ENCODE measurements at places on chromosomes 2 and 18.

DNA sequence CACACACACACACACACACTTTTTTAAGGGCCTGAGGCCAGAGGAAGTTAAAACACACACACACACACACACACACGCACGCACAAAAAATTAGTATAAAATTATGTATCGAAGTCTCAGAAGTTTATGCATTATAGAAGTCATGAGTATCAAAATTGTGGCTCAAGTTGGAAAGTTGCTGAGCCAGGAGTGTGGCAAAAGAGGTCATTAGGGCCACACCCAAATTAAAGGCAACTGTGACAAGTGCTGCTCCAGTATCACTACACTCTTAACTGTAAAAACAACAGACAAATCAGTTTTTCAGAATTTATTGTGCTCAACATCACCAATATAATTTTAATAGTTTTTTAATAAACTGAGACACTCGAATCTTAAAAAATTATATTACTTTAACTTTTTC lies 36.9 kb downstream of the YWHAQ start:
- DNase-seq = no peak

DNA sequence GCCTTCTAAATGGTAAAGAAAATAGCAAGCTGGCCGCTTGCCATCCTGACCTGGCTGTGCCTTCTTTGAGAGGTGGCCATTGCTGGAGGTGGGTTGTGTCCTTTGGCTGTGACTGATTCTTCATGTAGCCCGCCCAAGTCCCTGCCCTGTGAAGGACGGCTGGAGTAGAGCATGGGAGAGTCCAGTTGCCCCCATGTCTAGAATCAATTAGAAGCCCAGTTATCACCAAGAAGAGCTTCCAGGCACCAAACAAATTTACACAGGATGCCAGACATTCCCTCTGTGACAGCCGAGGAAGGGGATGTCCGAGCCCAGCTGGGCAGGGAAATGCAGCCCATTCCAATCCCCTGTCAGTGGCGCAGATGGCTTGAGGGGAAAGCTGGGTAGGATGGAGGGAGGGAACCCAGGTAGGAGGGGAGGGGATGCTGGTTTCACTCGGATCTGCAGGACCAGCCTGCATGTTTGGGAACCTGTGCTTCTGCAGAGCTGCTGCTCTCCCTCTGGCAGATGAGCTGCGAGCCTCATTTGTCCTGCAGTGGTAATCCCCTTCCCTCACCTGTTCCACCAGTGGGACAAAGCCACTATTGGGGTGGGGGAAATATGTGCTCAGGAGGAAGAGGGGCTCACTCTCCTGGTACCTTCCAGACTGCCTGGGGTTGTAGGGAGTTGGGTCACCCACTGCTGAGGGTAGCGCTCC lies 25.7 kb upstream of the ASB18 start:
- DNase-seq = no peak

GRCh38 chr18:67672155-67672554 lies 155.6 kb upstream of the DSEL start:
- DNase-seq = no peak

DNA sequence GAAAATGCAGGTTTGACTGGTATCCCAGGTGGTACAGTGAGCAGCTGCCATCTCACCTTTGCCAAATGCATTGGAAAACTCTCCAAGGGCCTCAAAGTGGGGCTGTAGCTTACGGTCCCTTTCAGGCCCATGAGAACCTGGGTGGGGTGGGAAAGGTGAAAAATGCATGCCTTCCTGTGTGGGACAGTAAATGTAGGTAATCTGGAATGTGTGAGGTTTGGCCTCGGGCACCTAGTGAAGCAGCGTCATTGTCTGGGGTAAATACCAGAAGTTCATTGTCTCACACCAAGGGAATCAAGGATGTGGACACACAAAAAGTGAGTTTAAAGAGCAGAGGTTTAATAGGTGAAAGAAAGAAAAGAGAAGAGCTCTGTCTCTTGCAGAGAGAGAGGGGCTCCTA lies 36.6 kb downstream of the TIMM21 start:
- no peak for DNase-seq

- DNase-seq = no peak
These were observed 731.4 kb downstream of the TSN start for GRCh38 chr2:122486705-122487415.

DNA sequence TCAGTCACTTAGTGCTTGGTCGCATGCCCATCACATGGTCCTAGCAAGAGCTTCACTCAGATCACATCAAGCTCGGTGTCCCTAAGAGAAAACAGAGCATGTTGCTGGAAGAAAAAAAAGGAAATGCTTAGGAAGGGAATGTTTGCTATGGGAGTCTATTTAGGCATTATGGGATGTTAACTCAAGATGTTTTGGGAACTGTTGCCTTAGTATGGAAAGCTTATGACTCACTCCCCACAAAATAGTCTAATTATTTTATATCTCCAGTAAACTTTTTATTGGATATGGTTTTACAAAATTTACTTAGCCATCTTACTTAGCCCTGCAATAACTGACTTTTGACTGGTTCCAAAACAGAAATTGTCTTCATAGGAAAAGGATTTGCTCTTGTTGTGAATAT lies 439.5 kb upstream of the ZEB2 start:
- DNase-seq = no peak

GRCh38 chr2:46079985-46080560 lies 217.1 kb upstream of the EPAS1 start:
- no peak for DNase-seq

- peak; percentile 92 for DNase-seq
These were observed at the start of gene KCNK3 for GRCh38 chr2:26692279-26692896. Gene KCNK3, plus strand, starts transcription at chr2:26692722. Its CDS starts 154 bp downstream, at chr2:26692876.

DNA sequence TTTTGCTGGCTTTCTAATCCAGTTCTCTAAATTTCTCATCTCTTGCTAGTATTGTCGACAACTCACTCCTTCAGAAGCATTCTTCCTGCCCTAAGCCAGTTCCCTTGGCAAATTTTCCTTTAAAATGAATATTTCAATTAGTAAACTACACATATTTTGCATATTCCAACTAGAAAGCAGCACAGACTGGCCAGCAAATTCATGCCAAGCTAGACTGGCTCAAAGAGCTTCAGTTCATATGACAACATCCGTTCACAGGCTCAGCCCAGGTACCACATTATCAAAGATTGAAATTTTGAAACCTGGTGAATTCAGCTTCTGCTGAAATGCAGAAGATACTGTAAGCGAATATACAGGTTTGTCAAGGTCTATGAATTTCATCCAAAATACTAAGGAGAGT lies 64.5 kb downstream of the AFF3 start:
- no peak for DNase-seq

DNA sequence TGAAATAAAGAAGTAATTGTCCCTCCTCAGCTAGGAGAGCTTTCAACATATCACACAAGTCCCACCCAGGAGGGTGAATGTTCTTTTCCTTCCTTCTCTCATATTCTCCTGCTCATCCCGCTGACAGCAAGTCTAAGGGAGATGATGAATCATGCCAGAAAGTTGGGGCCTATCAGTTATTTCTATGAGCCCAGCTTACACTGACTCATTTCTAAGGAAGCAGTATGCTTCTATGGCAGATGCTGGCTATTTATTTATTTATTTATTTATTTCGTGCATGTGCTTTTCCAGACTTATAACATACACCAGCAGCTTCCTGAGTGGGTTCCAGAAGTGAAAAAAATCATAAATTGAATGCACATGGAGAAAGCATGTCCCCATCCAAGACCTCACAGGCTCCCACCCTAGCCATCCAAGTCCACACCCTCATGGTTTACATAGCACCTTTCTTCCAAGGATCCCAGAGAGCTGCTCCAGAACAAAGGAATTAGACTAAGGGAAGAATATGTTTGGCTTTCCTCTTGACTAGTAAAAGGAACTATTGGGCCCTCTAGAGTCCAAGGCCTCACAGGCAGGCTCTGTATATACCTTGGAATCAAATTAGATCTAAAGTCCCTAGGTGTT lies 1074.2 kb upstream of the ZEB2 start:
- peak; percentile 29 for DNase-seq

DNA sequence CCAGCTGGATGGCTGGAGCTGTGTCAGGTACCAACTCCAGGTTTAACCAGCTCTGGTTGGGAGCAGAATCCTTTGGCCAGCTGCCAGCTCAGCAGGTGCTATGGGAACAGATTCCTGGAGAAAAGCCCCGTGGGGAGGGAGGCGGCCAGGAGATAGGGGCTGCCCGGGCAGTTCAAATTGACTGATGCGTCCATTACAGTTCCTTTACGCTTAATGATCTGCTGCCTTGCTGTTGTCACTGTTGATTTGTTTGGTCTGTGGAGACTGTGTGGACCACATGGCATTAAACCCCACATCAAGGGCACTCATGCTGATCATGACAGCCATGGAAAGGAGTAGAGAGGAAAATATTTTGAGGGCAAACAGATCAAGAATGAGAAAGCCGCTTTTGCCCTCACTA lies 200.0 kb downstream of the TSN start:
- DNase-seq = no peak

DNA sequence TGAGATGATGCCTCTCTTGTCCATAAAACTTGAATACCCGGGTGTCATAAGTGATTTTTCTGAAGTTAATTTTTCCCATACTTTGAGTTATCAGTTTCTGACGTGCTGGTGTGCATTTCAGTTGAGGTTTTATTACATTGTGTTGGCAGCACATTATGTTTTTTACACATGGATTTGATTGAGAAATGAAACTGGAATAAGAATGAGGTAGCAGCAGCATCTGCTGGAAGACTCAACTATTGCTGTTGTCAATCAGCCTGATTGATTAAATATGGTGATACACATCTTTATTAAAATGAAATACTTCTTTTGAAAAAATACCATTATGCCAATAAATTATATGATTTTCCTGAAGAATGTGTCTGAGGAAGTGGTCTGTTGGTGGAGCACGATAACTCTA lies 60.5 kb downstream of the INSIG2 start:
- no peak for DNase-seq

GRCh38 chr2:833180-833579 lies 117.5 kb upstream of the SNTG2 start:
- DNase-seq = no peak

DNA sequence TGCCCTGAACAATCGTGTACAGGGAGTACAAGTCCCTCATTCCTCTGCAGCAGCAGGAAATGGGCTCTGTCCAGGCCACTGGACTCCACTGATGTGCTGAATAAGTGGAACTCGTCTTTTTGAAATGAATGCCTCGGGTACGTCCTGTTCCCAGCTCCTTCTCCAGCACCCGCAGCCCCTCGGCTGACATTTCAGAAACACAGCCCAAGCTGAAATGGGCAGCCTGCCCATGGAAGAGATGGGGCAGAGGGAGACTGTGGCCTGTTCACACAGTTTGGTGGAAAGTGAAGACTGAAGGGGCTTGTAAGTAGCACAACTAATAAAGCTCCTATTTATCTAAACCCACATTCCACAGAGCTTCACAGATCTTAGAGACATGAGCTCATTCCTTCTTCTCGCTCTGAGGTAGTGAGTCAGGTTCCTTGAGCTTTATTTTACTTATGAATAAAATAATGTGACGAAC lies 498.6 kb downstream of the TXNL1 start:
- no peak for DNase-seq

DNA sequence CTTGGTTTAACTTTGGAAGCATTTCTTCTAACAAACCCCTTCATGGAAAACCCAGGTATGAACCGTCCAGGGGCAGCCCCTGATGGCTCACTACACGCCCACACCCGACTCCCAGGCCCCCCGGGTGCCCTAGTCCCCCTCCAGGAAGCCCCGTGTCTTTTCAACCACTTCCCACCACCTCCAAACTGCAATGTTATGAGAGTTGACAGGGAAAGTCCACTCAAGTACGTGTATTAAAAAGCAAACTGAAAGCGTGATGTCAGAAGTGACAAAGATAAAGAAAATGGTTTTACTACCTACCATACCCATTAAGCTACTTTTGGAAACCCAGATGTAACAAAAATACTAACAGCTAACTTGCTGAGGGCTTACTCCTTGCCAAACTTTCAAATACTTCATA lies 51.5 kb downstream of the L3MBTL4 start:
- no peak for DNase-seq

Measured in neural progenitor cell (in vitro differentiated cells).